ENCODE measurements at places on chromosomes 1 and 21. TPM values are rescaled to one million over a fixed set of nuclear protein-coding genes. Genes with fewer than 3 reads are reported as not detected.

Gene WNT4
- total RNA-seq = 1.1 TPM

Gene ASPM
- 0.77 TPM for total RNA-seq

Gene CD5L
- not detected for total RNA-seq

Gene FNDC5
- total RNA-seq = not detected

Gene AGO1
- total RNA-seq = 5.2 TPM

Gene SYT2
- under 0.01 TPM for total RNA-seq

Gene KCNH1
- under 0.01 TPM for total RNA-seq

Measured in bronchial epithelial cell (primary cell).